ENCODE measurements at places on chromosomes 2 and 18.

GRCh38 chr2:226185616-226186211, 613.9 kb downstream of the IRS1 start:
- peak; percentile 91 for DNase-seq

DNA sequence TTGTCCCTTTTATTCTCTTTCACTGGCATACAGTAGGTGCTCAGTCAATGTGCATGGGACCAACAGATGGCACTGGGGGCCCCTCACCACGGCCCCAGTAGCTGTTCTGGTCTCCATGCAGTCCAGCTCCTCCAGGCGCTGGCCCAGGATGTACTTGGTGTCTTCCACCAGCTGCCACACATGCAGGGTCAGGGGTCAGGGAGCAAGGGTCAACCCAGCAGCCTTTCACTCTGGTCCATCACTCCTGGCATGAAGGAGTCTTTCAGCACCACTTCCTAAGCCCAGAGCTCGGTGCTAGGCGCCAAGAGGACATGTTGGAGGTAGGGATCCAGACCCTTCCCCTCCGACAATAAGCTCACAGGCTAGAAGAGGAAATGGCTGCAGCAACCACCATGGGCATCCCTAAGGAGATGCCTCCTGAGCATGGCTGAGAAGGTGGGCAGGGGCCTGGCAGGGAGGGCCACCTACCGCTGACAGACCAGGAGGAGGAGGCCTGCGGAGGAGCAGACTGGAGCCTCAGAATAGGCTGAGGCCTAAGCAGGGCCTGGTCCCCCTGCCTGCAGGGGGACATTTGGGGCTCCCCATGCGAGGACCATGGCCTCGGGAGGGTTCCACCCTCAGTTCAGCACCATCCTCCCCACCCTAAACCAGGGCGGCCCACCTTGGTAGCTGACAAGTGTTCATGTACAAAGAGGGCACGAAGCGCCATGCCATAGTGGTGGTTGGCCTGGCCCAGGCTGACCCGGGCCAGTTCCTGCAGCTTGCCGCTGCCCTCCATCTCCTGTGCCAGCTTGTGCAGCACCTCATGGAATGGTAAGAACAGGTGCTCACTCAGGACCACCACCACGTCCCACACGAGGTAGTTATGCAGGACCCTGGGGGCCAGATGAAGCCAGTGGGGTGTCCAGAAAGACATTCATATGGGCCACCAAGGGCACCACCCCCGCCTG, 10.2 kb downstream of the ALPG start:
- no peak for DNase-seq

GRCh38 chr2:195531754-195532153, 125.3 kb upstream of the SLC39A10 start:
- peak; percentile 64 for DNase-seq

DNA sequence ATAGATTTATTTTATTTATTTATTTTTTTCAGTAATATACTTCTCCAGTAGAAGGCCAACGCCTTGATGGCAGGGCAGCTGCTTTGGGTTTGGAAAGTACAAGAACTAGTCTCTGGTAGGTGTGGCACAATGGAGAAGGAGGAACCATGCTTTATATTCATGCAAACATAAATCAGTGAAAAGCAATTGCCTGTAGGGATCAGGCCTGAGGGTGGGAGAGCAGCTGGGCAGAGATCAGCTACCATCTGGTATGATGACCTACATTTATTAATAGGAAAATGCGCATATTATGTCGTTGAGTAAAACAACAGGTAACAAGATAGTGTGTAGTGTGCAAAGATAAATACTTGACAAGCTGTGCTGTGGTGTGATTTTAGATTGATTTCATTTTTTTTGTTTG, 120.4 kb upstream of the TLK1 start:
- no peak for DNase-seq

DNA sequence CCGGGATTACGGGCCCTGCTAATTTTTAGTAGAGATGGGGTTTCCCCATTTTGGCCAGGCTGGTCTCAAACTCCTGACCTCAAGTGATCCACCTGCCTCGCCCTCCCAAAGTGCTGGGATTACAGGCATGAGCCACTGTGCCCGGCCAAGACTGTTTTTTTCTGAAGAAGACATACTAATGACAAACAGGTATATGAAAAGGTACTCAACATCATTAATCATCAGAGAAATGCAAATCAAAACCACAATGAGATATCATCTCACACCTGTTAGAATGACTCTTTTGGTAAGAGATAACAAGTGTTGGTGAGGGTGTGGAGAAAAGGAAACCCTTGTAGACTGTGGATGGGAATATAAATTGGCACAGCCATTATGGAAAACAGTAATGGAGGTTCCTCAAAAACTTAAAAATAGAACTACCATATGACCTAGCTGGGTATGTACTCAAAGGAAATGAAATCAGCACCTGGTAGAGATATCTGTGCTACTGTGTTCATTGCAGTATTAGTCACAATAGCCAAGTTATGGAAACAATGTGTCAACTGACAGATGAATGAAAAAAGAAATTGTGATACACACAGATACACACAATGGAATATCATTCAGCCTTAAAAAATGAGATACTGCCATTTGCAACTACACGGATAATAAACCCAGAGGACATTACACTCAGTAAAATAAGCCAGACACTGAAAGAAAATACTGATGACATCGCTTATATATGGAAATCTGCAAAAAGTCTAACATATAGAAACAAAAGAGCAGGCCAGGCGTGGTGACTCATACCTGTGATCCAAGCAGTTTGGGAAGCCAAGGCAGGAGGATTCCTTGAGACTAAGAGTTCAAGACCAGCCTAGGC, 20.8 kb downstream of the SOS1 start:
- no peak for DNase-seq

DNA sequence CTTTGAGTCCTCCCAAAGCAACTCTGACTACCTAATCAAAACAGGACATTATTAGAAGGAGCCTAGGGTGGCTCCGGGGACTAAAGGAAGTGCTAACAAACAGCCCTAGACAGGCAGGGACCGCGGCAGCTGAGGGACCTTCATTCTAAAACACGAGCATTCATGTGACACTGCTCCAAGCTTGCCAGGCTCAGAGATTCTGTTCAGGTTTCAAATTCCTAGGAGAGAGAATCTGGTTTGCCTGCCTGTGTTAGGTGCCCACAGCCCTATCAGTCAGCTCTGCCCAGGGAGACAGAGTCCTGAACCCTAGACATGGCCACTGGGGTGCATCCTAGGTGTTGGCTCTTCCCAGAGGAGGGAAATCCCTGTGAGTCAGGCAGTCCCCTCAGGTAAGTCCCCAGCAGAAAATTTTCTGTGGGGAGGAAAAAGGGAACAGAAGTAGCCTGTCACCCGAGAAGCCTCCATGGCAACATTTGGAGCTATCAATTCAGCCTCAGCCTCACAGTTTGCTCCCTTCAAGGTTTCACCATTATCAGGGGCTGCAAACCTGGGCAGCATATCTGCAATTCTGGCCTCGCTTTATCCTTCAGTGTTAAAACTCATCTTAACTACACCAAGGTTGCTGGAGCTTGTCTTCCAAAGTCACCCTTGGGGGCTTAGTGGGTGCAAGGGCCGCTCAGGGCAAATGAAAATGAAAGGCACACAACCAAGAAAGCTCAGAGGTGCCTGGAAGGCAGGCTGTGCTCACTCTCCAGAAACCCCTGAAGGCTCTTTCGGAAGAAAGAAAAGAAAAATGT, 28.6 kb downstream of the PCBP1 start:
- DNase-seq, result no peak

DNA sequence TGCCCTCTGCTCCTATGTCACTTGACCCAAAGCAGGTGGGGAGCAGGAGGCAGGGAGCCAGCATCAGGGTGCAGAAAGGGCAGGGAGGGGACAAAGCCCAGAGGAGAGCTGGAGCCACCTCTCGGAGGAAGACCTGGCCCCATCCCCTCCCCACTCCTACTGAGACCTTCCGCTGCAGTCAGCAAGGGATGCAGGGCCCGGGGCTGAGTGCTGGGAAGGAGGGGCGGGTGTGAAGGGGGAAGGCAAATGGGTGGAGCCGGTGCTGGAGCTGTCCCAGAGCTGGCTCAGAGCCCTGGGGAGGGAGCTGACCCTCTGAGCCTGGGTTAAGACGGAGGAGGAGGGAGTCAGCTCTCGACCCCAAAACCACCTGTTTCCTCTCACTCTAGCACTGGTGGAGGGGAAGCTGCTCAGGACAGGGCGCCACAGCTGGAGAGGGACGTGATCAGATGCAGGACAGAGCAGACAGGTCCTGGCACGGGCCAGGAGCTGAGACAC, 33.8 kb downstream of the HS1BP3 start:
- DNase-seq, result no peak

DNA sequence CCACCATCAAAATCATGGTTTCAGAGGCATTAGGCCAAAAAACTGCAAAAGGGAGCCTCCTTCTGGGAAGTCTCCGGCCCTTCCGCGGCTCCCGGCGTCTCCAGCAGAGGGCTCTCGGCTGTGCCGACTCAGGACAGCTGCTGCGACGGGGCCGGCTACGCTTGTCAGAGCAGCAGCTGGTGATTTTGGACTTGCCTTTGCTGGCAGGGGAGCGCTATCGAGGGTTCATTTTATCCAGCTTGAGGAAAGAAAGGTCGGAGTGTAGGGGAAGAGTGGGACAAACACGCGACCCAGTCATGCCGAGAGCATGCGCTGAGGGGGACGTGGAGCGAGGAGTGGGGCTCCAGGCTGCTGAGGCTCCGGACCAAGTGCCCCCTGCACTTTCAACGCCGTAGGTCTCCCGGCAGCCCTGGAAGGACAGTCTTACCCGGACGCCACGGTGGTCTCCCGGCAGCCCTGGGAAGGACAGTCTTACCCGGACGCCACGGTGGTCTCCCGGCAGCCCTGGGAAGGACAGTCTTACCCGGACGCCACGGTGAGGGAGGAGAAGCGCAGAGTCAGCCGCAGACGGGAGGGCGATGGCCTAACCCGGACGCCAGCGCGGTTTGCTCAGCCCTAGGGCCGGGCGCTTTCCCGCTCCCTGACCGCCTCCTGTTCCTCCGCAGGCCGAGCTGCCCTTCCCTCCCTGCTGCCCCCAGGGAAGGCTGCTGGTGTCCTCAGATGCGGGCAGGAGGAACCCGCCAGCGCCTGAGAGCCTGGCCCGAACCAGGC, 21.7 kb downstream of the DDX18 start:
- peak; percentile 93 for DNase-seq
